H4 (cell line): ENCODE measurements at places on chromosomes 5 and 9. TPM values are rescaled to one million over a fixed set of nuclear protein-coding genes. Genes with fewer than 3 reads are reported as not detected.

DNA sequence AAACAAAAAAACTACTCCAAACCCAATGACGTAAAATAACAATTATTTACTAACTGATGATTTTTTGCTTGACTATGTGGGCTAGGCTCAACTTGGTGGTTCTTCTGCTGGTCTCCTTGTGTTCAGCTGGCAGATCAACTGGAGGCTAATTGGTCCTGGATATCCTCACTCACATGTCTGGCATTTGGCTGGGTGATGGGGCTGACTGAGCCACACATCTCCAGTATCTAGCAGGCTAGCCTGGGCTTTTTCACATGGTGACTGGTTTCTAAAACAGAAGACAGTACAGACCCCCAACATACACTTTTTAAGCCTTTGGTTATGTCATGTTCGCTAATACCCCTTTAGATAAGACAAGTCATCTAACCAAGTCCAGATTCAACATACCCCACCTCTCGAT is 104.7 kb upstream of the PRRC1 start:
- no peak for DNase-seq

DNA sequence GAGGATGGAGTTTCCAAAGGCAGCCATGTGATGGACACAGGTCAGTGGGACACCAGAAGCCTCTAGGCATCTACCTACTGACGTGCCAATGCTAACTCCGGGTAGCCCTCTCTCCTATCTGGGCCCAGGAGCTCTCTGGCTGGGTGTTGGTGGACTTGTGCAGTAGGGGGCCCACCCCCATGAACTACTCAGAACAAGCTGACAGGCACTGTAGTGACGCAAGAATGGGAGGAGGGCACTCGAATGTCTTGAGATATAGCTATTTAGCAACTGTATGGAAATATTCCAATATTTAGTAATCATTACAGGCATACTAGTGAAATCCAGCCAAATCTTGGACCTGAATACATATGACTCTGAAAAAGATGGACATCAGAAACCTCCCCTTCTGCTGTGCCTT is 5.7 kb upstream of the DOCK2 start:
- DNase-seq, result no peak

GRCh38 chr9:129230302-129230701 is 52.2 kb upstream of the IER5L start:
- no peak for DNase-seq

SLC6A18 gene
- total RNA-seq, result not detected in 2 replicates

PTGES gene
- total RNA-seq, result 13.0 and 14.2 TPM in 2 replicates

- DNase-seq, result no peak
Observed at GRCh38 chr5:55540525-55540924, 5.8 kb upstream of the PLPP1 start.

- no peak for DNase-seq
Observed at GRCh38 chr5:14745753-14746152, 81.2 kb downstream of the OTULIN start.

DNA sequence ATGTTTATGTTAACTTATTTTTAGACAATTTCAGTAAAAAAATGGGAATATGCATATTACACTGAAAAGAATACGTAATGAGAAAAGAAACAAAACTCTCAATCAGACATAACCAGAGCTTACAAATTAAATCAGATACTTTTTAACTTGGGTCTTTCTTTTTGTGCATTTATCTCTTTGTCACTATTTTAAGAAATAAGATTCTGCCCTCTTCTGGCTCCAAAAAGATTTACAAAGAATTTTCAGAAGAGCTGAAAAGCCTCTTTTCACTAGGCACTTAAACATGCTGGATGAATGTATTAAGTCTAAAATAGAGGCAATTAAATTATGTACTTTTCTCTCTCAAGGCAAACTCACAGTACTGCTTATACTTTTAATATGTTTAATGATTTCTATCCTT is 55.5 kb downstream of the CEP120 start:
- peak; percentile 22 for DNase-seq

DNA sequence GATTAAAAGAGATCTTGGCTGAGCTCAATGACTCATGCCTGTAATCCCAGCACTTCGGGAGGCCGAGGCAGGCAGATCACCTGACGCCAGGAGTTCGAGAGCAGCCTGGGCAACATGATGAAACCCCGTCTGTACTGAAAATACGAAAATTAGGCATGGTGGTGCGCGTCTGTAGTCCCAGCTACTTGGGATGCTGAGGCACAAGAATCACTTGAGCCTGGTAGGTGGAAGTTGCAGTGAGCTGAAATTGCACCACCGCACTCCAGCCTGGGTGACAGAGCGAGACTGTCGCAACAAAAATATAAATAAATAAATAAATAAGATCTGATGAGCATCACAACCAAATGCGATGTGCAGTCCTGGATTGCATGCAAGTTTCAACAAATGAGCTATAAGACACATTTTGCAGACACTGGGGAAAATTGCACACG is 8.7 kb upstream of the ENG start:
- no peak for DNase-seq

- no peak for DNase-seq
Observed at GRCh38 chr5:2005101-2006041, 122.6 kb upstream of the IRX4 start.

GRCh38 chr5:8522646-8523045 is 653.7 kb downstream of the MTRR start:
- no peak for DNase-seq

- no peak for DNase-seq
Observed at GRCh38 chr5:59522201-59522831, 371.2 kb downstream of the PDE4D start.

GRCh38 chr9:113479174-113479621 is 15.7 kb downstream of the RGS3 start:
- peak; percentile 36 for DNase-seq

DNA sequence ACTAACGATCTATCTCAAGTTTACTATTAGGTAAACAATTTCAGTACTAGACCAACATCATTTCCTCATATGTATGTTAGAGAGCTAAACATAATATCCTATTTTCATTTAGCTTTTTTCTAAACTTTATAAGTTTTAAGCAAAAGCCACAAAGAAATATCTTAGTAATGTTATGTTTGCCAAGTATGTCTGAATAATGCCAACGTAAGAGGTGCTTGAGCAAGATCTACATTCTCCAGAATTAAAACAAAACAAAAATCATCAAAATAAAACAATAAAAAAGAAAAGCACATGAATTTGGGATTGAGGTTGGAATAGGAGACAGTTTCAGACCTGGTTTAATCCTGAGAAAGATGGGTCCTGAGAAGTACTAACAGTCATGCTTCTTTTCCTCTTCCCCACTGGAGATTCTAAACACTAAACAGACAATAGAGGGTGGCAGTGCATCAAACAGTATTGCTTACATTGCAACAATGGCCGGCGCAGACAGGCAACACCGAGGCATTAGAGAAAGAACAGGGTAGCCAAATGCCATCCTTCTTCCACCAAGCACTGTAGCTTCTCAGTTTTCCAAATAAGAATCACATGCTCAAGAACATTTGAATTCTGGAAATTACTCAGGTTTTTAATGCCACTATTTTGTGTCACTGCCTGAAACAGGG is 33.6 kb downstream of the CSNK1A1 start:
- no peak for DNase-seq

- no peak for DNase-seq
Observed at GRCh38 chr5:50564079-50564478, 102.4 kb upstream of the PARP8 start.

GRCh38 chr5:1750469-1750868 is 49.2 kb downstream of the MRPL36 start:
- no peak for DNase-seq

DNA sequence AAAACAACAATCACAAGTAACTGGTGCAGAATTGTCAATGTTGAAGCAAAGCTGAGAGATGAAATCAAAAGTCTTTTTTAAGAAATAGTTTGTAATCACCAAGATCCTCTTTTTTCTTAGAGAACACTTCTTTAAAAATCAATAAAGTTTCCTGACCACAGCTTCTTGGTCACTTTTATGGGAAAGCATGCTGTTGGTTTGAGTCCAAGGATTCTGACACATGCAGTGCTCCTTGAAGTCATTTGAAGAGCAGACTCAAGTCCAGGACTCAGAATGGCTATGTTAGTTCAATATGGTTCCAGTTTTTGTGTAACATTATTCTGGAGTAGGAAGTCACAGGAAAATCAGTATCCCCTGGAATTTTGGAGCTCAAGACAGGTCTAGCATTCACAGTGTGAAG is 480.6 kb downstream of the NR2F1-AS1 start:
- DNase-seq, result peak; percentile 27

DNA sequence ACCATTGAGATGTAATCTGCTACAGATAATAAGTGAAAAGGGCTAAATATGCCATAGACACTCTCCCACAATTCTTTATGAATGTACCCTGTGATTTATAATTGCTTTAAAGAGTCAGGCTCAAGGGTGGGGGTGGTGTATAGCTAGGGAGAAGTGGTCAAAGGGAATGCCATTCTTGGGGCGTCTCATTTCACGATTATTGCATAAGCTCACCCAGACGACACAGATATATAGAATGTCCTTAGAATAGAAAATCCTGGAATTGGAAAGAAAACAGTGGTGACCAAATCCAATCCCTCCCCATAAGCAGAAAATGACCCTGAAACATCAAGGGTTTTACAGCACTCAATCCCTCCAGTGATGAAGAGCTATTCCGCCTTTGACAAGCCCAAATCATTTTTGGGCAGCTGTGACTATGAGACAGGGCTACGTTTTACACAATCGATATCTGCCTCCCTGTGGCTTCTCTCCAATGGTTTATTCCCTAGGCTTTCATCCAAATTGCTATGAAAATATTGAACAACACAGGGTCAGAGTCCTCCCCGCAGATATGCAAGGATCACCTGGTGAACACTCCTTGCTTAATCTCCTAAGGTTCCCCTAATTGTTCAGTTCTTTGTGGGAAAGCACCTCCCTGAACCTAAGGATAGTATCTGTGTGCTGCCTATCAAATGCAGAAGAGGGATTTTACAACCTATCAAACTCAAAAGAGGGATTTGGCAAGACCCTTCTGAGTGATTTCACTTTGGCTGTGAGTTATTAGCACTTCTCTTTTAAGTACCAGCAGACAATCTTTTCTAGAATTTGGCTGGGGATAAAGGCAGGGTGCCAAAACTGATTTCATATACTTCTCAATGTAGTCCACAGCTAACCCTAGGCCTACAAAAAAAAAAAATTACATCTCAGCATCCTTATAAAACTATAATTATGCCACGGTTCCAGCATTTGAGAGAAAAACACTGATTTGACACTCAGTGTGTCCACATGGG is 144.9 kb upstream of the CDH6 start:
- DNase-seq, result no peak

GRCh38 chr5:119287547-119288111 is 68.2 kb upstream of the TNFAIP8 start:
- DNase-seq, result no peak

POLR1E gene
- 57.2 and 59.7 TPM in 2 replicates for total RNA-seq

GRCh38 chr5:143824851-143825720 is 13.1 kb downstream of the HMHB1 start:
- DNase-seq, result peak; percentile 66

GRCh38 chr9:114371973-114372917 is 15.5 kb downstream of the AKNA start:
- no peak for DNase-seq

DBN1 gene
- total RNA-seq, result 140 and 153 TPM in 2 replicates

IFNK gene
- not detected in 2 replicates for total RNA-seq

- DNase-seq, result no peak
Observed at GRCh38 chr5:1659100-1659981, 135.6 kb upstream of the LPCAT1 start.

DNA sequence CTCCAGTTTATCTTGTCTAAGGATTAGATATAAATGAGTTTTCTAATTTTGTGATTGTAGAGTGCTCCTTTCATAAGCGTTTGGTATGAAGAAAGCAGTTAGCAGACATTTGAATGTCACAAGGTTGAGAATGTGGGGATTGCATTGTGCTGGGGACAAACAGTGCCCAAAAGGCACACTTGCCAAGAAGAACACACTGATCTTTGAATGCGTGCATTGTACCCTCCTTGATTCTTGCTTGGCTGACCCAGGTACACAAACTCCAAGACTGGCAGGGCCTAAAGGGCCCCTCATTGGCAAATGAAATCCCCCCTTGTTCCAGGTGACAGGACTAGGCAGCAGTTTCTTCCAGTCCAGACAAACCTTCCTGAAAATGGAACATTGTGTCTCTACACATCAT is 96.9 kb upstream of the LIFR start:
- no peak for DNase-seq

DNA sequence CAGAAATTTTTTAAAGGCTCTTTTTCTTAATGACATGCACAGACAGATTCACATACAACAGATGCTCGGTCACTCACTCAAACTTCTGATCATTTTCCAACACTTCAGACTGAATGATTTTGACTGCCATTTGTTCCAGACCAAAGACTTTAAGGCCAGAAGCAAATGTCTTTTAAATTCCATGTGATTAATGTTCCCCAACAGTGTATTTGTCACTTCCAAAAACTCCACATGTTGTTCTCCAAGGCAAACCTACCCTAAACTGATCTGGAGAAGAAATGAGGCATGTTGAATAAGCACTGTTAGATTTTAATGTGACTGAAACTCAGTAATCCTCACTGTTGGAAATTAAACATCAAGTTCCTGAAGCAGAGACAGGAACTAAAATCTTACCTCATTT is 366.7 kb downstream of the GABRG2 start:
- no peak for DNase-seq

- no peak for DNase-seq
Observed at GRCh38 chr9:131324736-131325679, 35.5 kb downstream of the PLPP7 start.

INSYN2B gene
- 0.39 and 3.1 TPM in 2 replicates for total RNA-seq
